Colonic mucosa (tissue), 4 donors: ENCODE measurements at places on chromosomes 11 and 22.
A peak's percentile ranks its signal among the peaks of the same experiment; 100 is the strongest.

DNA sequence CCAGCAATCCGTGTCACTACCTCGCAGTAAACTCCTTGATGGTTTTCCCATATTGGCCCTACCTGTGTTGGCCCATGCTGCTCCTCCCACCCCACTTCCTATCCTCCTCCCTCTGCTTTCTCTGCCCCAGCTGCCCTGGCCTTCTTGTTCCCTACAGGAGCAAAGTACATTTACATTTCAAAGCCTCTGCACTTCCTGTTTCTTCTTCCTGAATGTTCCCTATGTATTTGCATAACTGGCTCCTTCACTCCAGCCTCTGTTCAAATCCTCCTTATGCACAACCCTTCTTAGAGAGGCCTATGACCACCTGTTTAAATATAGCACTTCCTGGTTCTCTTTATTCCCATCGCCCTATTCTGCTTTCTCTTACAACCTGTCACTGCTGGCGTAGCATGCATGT, 62.2 kb downstream of the PARVA start:
- DNase-seq = peak; percentile 67

GRCh38 chr11:19953909-19954308, 206.4 kb downstream of the DBX1 start:
- no peak for DNase-seq

GRCh38 chr22:39254789-39255298, 10.1 kb upstream of the PDGFB start:
- DNase-seq = no peak

GRCh38 chr11:71120471-71120896, 131.9 kb downstream of the SHANK2 start:
- peak; percentile 29 for DNase-seq

GRCh38 chr11:10885703-10886363, 28.0 kb upstream of the ZBED5 start:
- no peak for DNase-seq

DNA sequence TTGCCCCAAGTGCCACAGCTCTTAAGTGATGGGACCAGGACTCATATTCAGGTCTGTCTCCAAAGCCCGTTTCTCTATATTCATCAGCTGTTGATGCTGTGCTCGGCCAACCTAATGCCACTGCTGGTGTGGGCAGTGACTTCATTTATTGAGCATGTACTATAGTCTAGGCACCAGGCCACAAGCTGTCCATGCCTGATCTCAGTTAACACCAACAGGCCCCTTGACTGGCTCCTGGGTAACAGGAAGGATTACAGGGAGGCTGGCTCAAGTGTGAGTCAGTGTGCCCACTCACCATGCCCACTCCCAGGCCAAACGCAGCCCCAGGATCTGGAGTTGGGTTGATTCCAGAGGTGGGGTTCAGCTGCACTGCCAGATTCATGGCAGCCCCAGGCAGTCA, 8.6 kb upstream of the CRYBB2 start:
- no peak for DNase-seq

DNA sequence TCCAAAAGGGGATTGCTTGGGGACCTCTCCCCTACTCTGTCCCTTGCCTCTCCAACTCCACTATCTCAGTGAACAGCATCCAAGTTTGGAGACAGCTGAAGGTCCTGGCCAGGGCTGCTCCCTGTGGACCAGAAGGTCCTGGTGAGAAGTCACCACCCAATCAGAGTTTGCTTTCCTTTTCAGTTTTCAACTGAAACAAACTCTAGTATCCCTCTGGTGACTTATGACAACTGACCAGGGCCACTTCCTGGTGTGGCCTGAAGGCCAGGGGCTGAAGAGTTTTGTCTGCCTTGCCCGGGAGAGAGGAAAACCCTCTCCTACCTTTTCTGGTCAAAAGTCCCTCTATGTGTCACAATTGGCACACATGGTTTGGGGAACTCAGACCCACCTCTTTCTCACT, 5.1 kb downstream of the JAML start:
- DNase-seq = no peak
